ENCODE measurements at places on chromosomes 7 and 10. TPM values are rescaled to one million over a fixed set of nuclear protein-coding genes. Genes with fewer than 3 reads are reported as not detected.

GRCh38 chr7:102215256-102215655 lies 71.4 kb upstream of the SH2B2 start:
- no peak for DNase-seq

- no peak for DNase-seq
Observed at GRCh38 chr7:148330822-148331221, 259.7 kb upstream of the C7orf33 start.

GRCh38 chr7:142750321-142750938 lies 1.2 kb downstream of the PRSS1 start:
- DNase-seq, result no peak

- no peak for DNase-seq
Observed at GRCh38 chr10:10432296-10433035, 585.2 kb upstream of the CELF2 start.

VPS37D gene
- 2.7 TPM for polyA plus RNA-seq

CYP26A1 gene
- 7.8 TPM for polyA plus RNA-seq

GARIN1A gene
- polyA plus RNA-seq, result 1.4 TPM

KCND2 gene
- 0.11 TPM for polyA plus RNA-seq

PKD1L1 gene
- polyA plus RNA-seq, result 0.78 TPM
